DMS153 (cell line): ENCODE measurements at places on chromosomes 12 and 14.

DNA sequence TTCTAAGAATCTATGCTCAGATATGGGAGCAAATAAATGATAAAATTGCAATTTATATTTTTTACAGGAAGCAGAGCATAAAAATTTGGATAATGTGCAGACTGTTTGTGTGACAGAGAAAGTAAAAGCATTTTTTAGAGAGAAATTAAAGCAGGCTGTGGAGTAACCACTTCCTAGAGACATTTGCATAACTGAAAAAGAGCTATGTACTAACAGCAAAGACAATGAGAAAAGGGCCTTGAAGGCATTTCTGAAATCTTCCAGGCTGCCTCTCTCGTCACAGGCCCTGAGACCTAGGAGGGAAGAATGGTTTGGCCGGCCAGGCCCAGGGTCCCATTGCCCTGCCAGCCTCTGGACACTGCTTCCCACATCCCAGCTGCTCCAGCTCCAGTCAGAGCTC is 247.2 kb downstream of the ALX1 start:
- DNase-seq, result no peak

- DNase-seq, result no peak
These were observed 129.6 kb downstream of the PAPOLA start for GRCh38 chr14:96631621-96632362.

- DNase-seq, result no peak
These were observed 73.9 kb downstream of the SPPL3 start for GRCh38 chr12:120830052-120830940.

DNA sequence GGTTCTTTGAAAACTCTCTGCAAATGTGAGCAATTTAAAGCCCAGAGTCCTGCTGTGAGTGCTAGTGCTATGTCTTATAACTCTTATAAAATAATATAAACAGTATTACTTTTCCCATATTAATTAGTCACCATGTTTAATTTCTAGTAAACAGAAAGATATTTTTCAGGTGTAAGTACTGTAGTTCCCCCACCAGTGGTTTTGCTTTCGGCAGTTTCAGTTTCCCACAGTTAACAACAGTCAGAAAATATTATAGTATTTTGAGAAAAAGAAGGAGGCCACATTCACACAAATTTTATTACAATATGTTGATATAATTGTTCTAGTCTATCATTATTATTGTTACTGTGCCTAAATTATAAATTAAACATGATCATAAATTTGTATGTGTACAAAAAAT is 800.5 kb downstream of the LRFN5 start:
- DNase-seq, result no peak

DNA sequence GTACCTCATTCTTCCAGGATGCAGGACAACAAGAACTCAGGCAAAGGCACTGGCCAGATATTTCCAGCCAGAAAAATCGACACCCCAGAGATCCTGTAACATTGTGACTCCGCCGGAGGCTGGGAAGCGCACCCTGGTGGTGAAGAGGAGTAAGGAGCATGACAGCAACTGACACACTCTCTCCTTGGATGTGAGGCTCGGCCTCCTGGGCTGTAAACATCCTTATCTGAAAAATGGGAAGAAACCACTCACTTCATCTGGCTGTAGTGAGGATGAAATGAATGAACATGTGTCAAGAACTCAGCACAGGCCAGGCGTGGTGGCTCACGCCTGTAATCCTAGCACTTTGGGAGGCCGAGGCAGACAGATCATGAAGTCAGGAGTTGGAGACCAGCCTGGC is 27.5 kb downstream of the TCHP start:
- no peak for DNase-seq

DNA sequence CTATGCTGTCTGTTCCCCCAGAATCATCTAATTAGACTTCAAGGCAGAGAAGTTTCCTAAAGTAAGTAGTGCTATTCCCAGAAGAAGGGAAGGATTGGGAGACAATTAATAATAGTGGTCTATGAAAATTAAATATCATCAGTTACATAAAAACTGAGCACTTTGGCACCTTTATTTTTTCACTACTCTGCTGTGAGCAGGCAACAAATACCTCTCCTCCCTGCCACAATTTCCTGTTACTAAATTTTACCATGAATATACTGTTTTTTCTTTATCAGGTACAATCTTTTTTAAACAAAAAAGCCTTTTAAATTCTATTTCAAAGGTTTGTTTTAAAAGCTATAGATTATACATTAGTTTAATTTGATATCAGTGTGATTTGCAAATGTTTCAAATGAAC is 29.4 kb upstream of the KRAS start:
- no peak for DNase-seq

DNA sequence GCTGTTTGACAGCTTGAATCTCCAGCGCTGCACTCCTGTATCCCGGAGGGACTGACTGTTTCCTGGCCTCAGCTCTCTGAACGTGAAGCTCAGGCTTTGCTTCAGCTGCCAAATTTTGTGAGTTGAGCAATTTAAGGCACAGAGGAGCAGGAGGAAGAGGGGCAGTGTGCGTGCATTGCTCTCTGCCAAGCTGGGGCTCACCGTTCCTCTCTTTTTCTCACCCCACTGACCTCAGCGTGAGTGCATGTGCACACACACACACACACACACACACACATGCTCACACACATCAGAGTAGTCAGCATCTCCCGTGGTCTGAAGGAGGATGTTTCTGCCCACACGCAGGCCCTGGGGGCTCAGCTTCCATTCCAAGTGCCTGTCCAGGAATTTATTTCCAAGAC is 27.8 kb upstream of the BDKRB2 start:
- no peak for DNase-seq
